Erythroblast (primary cell): ENCODE measurements at places on chromosomes 12 and 14.
A peak's percentile ranks its signal among the peaks of the same experiment; 100 is the strongest.

- no peak for DNase-seq
These were observed 202.2 kb upstream of the DCN start for GRCh38 chr12:91384806-91385205.

- no peak for DNase-seq
These were observed 700.6 kb downstream of the DIO2 start for GRCh38 chr14:79510659-79511058.

- no peak for DNase-seq
These were observed 104.4 kb downstream of the SINHCAF start for GRCh38 chr12:31221551-31221945.

DNA sequence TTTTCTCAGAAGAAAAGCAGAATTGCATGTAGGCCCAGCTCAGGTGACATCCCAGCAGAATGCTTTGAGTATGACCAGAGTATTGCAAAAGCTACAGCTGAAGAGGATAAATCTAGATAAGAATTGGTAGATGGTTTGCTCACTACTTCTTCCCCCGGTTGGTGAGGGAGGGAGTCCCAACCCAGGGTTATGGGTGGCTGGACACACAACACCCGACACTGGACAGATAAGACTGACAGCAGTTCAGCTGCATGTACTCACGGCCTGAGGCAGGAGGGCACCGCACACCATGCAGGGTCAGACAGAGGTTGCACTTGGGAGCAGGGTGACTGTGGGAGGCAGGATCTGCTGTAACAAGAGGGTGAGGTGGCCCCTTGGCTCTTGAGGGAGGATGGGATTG is 1.7 kb upstream of the CLEC4C start:
- peak; percentile 70 for DNase-seq

GRCh38 chr14:92847278-92847677 is 53.2 kb downstream of the GOLGA5 start:
- DNase-seq: no peak

DNA sequence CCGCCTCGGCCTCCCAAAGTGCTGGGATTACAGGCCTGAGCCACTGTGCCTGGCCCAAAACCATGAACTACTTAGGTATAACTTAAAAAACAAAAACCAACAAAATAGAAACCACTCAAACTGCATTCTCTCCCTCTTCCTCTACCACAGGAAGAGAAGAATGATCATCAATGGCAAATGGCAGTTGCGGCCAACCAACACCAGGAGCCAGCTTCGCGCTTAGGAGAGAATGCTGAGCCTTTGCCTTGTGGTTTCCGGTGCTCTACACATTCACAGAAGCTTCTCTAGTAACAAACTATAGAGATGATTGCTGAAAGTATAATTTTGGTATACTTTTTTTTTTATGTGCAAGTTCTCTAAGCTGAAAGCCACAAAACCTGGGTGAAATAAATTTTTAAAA is 17.1 kb downstream of the CATSPERB start:
- no peak for DNase-seq

DNA sequence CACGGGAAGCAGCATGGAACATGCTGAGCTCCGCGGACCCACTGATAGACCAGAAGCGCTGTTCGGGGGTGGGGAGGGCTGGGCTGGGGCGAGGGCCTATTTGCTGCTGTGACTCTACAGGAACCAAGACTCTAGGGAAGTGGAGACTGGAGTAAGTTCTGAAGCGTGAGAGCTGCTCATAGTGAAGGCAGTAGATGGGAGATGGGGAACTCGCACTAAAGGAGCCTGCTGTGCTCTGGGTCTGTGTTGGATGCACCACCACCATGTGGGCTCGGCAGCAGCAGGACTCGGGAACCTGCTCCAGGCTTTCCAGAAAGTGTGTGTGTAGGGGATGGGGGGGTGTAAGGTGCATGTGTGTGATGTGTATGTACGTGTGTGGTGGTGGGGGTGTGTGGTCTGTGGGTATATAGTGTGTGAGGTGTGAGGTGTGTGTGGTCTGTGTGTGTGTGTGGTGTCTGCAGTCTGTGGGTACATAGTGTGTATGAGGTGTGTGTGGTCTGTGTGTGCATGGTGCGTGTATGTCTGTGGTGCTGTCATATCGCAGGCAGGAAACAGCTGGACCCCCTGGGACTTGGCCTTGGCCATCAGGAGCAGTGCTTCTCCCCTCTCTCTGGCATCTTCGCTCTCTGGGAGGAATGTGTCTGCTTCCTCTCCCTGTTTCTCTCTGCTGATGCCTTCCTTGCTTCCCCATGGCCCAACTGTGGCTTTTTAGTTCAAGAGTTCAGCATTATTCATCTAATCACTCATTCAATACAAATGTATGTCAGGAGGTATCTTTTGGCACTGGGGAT is 378.9 kb downstream of the FUT8 start:
- peak; percentile 8 for DNase-seq
